Left renal cortex interstitium (tissue), 4 donors: ENCODE measurements at places on chromosomes 4 and X.

DNA sequence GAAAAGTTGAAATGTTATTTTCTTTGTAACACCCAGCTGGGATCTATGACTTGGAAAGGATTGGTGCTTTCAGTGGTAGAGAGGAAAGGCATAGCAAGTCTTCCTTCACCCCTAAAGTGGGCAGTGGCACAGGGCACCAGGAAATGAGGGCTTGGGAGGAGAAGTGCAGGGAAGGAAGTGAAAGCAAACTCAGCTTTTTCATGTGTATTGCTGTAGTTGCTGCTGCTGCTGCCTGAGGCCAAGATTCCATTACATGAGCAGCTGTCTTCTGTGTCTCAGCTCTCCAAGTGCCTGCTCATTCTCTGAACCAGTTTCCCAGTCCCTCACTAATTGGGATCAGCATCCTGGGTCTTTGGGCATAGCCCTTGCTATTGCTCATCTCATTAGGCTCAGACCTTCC lies 2.6 kb downstream of the HCCS start:
- DNase-seq, result no peak

DNA sequence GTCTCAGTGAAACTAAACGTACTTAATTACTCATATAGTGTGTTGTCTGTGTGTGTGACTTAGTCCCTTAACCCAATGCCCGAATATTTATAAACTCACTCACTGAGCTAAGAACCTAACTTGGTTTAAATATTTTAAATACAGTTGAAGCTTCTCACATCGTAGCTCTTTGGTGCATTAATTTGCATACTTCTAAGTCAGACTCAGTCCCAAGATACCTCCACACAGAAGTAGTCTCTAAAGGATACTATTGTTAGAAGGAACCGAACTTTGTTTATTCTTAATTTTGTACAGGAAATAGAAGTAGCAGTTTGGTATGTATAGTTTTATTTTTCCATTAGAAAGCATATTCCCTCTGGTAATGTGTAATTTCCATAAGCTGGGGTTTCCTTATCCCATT lies 54.0 kb upstream of the NKAP start:
- no peak for DNase-seq

DNA sequence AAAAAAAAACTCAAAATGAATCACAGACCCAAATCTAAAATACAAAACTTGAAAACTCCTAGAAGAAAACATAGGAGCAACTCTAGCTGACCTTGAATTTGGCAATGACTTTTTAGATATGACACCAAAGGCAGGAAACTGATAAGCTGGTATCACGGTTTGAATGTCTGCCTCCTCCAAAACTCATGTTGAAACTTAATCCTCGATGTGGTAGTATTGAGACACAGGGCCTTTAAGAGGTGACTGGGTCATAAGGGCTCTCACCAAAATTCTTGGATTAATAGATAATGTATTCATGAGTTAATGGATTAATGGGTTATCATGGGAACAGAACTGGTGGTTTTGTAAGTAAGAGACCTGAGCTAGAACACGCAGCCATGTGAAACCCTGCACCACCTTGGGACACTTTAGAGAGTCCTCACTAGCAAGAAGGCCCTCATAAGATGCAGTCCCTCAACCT lies 40.5 kb downstream of the FRYL start:
- no peak for DNase-seq

DNA sequence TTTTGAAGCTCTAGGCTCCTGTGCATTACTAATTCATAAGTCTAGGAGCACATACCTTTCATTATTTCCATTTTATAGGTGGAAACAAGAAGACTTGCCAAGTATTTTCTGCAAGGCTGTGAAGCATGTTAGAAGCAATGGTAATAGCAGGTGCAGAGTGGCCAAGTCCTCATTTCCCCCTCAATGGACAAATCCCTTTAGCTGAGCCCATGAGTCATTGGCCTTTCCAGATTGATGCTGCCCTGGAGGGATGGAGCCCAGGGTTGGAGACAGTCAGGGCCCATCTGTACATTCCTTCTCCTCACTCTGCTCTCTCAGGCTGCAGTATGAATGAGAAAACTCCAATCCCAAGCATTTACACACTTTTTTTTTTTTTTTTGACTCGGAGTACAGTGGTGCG lies 6.6 kb downstream of the MGST2 start:
- DNase-seq, result no peak

DNA sequence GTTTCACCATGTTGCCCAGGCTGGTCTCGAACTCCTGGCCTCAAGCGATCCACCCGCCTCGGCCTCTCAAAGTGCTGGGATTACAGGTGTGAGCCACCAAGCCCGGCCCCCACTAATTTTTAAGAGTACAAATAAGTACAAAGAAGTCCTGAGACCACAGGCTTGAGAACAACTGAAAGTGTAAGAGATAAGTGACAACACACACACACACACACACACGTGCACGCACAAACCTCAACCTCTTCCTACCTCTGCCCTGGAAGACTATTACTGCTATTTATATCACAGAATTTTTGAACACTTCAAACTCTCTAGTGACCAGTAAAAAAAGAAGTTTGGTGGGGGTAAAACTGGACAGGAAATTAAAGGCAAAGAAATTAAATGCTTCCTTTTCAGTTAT lies 7.5 kb downstream of the KLHL15 start:
- DNase-seq, result no peak

GRCh38 chr4:3740256-3740655 lies 25.9 kb upstream of the ADRA2C start:
- DNase-seq, result no peak

GRCh38 chrX:154717824-154718223 lies 33.1 kb downstream of the GAB3 start:
- no peak for DNase-seq

- DNase-seq, result no peak
These were observed 516.9 kb downstream of the PDHA2 start for GRCh38 chr4:96356591-96357370.

DNA sequence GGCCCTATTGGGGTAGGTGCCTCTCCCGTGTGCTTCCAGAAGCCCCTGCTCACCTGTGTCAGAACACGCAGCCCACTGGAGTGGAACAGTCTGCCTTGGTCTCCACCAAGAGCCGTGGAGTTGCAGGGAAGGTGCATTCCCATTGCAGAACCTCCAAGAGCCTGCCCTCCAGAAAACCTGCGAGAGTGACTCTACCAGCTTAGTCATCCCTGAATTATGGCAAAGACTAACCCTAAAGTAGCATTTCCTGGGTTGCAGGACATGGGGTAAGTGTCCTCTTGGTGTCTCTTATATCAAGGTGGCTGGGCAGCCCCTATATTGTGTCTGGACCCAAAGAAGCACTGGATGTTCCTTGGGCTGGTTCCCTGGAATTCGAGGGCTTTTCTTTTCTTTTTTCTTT lies 224.6 kb downstream of the BCOR start:
- no peak for DNase-seq

GRCh38 chr4:185398618-185399017 lies 2.0 kb downstream of the ANKRD37 start:
- DNase-seq, result no peak
